ENCODE measurements at places on chromosomes 6 and 20.
A peak's percentile ranks its signal among the peaks of the same experiment; 100 is the strongest.

DNA sequence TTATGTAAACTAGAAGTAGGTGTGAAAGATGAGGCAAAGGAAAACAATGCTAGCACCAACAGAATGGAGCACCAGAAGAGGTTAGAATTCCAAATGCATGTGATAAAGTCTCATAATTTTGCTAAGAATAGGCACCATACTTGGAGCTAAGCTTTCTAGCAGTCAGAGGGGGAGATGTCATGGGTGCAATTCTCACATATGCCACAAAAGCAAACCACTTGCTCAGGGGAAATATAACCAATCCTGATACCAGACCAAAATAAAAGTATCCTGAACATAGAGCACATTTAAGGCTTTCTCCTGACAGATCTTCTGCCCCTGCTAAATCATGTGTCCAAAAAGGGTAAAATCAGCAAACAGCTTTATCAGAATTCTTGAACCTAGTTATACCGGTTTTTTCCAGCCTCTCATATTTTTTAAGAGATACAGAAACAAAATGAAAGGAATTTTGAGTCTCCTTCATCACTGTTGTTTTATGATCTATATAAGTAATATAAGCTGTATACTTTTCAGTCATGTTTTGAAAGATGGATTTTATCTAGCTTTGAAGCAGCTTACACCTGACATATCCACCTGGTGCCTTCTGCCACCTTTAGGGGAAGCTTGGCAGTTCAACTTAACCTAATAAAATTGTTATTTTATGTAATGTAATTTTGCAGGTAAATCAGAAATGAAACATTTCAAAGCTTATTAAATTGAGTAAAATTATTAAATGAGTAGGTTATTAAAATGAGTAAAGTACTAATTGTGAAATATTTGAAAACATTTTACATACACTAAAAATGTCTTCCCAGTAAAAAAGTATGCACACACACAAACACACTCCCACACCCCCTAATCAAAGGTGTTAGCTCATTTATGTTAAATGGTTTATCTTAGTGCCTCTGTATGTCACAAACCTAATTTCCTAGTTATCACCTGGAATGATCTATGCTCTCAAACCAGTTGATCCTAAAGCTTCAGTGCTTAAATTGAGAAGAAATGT, 2.8 kb downstream of the SPO11 start:
- no peak for DNase-seq

DNA sequence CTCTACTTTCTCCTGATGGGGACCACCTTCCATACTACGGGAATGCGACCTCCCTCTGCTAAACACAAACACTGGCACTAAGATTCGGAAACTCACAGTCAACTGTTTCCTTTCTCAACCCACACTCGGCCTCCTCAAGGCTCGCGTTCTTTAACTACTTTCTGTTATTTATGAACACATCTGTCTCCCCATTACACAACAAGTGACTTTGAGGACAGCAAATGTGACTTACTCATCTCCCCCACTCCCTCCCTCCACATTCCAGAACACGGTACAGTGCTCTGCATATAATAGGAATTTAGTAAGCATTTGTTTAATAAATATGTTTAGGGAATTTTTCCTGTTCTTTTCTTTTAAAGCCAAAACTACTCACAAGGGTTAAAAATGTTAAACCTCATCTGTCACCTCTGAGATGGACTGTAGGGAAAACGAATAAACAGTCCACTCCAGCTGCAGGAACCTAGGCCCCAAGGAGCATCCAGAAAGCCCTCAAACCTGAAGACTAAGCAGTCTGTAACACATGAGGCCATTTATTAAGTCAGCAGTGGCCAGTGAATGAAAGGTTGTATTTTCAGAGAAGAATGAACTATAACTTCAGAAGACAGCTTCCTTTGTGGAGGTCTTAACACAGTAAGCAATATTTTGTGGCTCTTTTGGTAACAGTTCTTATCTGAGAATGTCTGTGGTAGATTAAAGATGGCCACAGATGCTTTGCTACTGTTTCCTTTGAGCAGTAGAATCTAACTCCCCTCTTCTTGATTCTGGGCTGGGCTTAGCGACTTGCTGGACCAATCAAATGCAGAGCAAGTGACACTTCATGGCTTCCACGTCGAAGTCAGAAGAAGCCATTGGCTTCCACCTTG, 209.6 kb upstream of the DTNBP1 start:
- DNase-seq = no peak

GRCh38 chr6:55052846-55053245, 121.5 kb upstream of the HCRTR2 start:
- no peak for DNase-seq

- DNase-seq = no peak
Measured at GRCh38 chr6:12566618-12567123, 149.9 kb upstream of the PHACTR1 start.

GRCh38 chr6:116084284-116084683, 16.4 kb upstream of the NT5DC1 start:
- no peak for DNase-seq

DNA sequence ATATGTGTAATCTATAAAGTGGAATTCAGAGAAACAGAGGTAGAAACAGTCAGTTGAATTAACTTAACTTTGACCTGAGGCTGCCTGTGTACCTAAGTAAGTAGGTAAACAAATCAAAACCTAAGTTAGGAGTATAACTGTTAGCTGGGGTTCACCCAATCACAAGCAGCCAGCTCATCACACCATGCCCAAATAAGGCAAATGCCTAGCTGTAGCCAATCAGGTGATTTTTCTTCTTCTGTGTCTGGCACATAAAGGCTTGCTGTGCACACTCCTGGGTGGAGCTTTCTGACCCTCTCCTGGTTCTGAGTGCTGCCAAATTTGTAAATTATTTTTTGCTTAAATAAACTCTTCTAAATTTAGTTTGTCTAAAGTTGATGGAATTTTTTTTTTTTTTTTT, 54.7 kb upstream of the TRIM39 start:
- DNase-seq = no peak

DNA sequence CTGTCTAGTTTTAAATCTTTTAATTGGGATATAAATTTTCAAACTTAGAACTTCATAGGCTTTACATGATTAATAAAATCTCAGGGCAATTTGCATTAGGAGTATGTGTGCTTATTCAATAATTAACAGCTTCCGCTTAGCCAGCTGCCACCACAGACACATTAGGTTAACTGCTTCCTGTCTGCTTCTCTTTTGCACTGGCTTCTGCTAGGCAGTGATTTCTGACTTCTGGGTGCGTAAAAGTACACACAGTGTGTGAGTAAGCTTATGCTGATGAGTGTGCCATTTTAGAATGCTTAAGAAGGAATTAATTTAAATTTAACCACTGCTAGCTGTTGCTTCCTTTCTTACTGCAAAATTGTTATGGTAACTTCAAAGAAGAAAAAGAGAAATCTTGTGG, 73.9 kb downstream of the F13A1 start:
- no peak for DNase-seq

DNA sequence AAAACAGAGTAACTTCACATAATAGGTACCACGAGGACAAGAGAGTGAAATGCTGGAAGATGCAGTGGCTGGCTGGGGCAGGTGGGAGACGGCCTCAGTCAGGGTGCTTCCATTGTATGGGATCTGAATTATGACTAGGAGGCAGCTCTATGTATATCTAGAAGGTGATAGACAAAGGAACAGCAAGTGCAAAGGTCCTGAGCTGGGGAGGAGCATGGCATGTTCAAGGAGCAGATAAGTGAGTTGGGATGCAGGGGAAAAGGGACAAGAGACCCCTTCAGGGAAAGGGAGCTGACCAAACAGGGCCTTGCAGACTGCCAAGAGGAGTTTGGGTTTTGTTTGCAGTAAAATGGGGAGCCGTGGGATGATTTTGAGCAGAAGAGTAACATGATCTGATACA, 8.3 kb upstream of the SLC9A8 start:
- no peak for DNase-seq

- DNase-seq = peak; percentile 12
Measured at GRCh38 chr6:34149831-34150400, 4.0 kb upstream of the GRM4 start.

DNA sequence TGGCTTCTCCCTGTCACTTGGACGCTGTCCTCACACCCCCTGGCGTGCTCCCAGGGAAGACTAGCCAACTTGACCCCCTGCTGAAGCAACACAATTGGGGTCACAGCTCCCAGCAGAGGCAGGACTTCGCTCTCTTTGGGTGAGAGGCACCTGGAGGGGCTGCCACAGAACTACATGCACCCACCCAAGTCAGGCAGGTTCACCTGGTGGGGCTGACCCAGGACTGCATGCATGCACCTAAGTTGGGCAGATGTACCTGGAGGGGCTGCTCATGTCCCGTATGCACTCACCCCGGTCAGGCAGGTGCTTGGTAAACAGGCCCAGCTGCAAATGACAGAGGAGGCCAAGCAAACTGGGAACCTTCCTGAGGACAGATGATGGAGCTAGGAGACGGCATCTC, 154.3 kb upstream of the RPS6KA2 start:
- no peak for DNase-seq

DNA sequence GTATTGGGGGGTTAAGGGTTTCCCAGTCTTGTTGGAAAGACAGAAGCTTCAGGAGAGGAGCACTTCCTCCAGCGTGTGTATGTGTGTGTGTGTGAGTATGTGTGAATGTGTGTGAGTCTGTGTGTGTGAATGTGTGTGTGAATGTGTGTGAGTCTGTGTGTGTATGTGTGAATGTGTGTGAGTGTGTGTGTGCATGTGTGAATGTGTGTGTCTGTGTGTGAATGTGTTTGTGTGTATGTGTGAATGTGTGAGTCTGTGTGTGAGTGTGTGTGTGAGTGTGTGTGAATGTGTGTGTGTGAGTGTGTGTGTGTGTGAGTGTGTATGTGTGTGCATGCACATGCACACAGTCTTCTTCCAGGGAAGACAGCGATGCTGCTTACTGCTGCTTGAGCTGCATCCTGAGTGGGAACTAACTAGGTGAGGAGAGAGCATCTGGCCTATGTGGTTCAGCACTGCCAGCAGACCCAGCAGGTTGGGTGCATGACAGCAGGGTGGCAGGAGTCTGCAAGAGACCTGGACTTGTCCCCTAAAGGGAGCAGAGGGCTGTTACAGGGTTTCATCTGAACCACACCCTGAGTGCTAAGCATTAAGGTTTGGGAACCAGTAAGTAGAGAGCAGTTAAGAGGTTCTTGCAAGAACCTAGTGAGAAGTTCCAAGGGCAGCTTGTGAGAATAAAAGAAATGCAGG, 22.7 kb upstream of the CCND3 start:
- DNase-seq = no peak

DNA sequence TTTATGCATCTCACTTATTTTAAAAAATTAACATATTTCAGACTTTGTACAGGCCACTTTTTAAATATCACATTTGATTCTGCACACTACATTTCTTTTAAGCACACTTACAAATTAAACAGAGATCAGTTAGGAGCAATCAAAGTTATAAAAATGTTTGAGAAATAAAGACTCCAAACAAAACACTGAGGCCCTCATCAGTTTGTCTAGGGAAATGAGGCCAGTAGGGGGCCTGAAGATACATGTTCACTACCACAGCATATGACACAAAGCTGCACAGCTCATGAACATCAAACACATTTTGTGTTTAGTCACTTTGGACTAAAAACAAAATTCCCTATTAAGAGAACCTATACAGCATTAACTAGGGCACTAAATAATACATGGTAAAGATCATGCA, 180.5 kb downstream of the PDE7B start:
- peak; percentile 41 for DNase-seq

DNA sequence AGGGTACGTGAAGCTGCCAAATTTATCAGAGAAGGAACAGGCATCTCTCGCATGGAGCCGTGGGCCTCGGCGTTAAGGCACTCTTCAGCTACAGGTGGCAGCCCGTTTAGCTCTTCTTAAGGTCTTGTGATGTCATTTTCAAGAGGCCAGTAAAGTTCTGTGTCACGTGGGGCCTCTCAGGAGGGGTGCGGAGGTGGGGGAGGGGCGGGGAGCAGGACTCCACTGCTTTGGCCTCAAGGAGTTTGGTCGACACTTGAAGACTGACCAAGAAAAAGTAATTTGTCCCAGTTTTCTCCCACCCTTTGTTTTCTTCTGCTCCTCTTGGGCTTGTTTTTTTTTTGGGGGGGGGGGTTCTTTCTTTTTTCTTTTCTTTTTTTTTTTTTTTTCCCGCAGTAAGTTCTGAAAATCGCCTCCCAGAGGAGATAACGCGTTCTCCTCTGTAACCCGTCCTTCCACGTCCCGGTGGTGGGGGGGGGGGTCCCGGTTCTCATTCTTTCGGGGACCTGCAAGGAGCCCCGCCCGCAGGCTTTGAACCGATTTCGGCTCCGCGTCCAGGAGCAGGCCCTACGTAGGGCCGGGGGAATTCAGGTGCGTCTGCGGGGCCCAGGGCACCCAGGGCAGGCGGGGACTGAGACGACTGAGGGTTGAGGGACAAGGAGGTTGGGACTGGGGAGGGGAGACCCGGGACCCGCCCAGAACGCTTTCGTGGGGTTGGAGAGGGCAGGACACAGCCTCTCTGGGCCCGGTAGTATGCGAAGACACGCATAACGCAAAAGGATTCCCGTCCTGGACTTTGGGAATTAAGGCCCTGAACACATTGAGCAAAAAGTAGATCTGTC, 26.0 kb downstream of the GPX6 start:
- peak; percentile 62 for DNase-seq

DNA sequence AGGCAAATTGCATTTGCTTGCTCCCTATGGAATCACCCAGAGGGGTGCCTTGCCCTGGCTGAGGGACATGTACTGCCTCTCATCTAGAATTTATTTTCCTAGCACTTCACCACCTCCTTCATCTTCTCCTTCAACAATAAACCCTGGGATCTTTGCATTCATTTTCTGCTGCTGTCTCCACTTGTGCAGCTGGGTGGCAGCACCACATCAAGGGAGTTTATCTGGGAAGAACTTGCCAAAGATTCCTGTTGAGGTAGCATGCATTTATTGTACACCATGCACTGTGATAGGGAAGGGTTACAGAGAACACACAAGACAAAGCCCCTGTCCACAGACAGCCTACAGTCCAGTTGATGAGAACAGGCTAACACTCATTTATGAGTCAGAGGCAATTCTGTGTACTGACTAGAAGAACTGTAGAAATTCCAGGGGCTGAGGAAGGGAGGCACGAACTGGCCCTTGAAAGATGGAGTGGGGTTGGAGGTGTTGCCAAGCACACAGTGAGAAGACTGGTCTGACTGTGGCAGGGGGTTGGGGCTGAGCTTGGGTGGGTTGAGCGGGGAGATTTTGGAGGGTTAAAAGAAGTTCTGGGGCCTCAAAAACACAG, 17.5 kb downstream of the C20orf173 start:
- DNase-seq = peak; percentile 71

DNA sequence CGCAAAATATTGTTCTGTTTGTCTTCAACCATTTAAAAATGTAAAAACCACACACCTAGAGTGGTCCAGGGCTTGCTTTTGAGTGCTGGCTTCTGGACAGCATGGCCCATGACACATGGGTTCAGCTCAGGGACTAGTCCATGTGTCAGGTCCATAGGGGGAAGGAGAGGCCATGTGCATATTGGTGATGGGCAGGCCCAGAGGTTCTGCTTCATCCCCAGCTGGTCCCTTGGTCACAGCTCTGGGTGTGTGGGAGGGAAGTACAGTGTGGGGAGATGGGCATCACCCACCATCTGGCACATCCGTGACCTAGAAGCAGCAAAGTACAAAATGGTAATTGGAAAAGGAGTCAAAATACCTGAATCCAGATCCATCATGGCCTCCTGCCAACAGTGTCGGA, 50.7 kb downstream of the STK35 start:
- DNase-seq = no peak

- peak; percentile 77 for DNase-seq
Measured at GRCh38 chr6:159169557-159170332, 545 bp downstream of the FNDC1 start.
